ENCODE measurements at places on chromosomes 4 and X.

DNA sequence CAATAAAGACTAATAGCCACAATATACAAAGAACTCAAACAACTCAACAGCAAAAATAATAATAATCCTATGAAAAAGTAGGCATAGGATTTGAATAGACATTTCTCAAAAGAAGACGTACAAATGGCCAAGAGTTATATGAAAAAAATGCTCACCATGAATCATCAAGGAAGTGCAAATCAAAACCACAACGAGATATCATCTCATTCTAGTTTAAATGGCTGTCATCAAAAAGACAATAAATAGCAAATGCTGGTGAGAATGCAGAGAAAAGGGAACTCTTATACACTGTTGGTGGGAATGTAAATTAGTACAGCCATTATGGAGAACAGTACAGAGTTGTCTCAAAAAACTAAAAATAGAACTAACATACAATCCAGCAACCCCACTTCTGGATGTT, 18.8 kb downstream of the TLR6 start:
- no peak for DNase-seq

DNA sequence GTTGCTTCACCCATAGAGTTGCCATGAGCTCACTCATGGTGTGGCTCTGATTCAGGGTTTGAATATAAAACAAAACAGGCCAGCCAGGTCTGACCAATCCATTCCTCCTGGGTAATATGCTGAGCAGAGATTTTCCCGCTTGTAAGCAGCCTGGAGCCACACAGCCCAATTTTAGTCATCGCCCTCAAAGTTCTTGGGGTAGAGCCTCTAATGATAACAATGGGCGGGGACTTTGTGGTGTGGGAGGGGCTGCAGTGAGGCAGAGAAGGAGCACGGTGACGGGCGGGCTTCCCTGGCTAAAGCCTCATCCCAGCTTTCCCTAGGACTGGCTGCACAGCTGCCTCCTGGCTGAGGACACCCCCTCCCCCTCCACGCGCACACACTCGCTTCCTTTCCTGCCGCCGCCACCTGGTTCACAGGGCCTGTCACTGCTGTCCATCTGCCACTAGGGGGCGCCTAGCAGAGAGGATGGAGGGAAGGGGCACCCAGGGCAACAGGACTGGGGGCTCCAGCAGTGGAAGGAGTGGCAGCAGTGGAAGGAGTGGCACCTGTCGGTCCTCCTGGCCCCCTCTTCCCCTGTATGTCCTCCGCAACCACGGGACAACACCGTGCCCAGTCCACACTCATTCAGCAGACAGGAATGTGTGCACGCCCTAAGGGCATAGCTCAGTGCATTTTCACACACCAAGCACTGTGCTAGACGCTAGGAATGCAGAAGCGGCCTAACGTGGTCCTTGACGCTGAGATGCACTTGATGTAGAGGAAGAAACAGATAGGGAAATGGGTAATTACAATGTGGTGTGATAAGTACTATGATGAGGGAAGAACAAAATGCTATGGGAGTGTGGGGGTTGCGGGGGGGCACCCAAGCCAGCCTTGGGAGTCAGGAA, 26.8 kb downstream of the PRPS1 start:
- peak; percentile 71 for DNase-seq

DNA sequence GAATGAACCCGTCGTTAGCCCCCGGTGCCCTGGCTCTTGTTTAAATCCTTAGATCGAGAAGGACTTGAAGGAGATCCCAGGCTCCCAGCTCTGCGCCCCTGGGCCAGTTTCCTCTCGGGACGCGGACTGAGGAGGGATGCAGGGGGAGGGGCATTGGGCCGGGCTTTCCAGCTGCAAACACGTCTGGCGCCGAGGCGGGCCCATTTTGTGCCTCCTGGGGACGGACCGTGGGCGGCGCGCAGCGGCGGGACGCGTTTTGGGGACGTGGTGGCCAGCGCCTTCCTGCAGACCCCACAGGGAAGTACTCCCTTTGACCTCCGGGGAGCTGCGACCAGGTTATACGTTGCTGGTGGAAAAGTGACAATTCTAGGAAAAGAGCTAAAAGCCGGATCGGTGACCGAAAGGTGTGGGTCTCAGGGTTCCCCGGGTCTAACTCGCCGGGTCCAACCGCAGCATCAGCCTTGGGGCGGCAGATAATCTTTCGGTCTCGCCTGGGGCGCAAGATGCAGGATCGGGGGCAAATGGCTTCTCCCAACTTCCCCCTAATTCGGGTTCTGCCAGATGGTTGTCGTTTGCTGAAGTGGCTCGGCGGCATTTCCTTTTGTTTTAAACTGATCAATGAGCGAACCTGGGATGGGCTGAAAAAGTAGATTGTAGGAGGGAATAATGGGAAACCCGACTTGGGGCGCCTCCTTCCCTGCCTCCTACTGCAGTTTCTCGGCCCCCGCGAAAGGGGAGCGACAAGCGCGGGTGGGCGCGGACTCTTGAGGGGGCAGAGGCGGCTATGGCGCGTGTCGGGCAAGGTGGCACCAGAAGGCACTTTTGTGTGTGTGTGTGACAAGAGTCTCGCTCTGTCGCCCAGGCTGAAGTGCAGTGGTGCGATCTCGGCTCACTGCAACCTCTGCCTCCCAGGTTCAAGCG, 2.9 kb downstream of the PDGFRA start:
- DNase-seq: no peak

DNA sequence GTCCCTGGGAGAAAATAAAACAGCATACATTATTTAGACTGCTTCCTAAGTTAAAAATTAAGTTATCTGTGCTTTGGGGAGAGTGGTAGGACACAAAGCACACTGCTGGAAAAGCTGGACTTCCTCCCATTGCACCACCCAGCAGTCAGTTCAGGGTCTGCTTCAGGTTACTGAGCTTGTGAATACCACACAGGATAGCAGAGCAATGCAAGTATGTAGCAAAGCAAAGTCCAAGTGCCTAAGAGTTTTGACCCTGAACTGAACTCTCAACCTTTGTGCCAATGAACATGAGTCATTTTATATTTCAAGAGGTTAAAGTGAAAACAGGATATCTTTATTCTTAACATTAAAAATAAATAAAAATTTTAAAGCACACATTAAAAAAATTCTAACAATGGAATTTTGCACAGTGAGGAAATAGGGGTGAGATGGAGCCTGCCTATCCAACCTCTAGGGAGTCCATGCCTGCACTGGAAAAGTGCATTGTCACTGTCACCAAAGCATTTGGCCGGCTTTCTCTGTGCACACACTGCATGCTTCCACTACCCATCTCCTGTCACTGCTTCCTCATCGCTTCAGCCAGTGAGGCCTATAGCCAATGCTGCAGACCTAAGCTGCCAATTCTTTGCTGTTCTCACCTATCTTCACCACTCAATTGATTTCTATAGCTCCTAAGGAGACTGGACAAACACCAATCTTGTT, 50.9 kb downstream of the ABCG2 start:
- DNase-seq: no peak

GRCh38 chr4:89306486-89307177, 968 bp downstream of the GPRIN3 start:
- no peak for DNase-seq

GRCh38 chr4:154618708-154619315, 6.4 kb upstream of the FGG start:
- peak; percentile 3 for DNase-seq

GRCh38 chr4:162347156-162347841, 183.5 kb upstream of the FSTL5 start:
- no peak for DNase-seq

GRCh38 chr4:2276581-2277325, 14.8 kb upstream of the MXD4 start:
- no peak for DNase-seq

DNA sequence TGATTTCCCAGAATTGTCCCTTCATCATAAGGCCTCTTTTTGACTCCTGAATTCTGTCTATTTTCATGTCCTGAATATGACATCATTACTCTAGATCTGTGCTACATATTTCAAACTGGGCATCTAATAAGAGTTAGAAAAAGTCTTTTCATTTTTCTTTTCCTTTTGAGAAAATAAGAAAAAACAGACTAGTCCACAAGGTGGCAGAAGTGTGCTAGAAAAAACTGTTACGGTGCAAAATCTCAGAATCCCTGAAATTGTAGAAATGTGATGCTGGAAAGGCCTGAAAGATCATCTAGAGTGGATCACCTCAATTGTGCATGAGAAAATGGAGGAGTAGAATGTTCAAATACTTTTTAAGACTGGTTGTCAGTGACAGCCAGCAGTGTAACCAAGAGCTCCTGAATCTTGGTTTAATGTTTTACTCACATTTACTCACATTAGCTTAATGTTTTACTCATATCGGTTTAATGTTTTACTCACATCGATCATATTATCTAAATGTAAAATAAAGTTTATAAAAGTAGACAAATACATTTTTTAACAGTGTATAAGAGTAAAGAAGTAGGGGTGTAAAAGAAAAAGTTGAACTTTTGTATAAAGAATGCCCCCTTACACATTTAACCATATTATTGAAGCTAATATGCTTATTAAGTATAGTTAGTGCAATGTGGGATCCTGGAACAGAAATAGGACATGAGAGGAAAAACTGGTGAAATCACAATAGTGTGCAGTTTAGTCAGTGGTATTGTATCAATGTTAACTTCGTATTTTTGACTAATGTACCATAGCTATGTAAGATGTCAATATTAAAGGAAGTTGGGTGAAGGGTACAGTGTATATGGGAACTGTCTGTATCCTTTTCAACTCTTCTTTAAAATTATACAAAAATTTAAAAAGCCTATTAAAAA, 15.2 kb downstream of the ASB11 start:
- no peak for DNase-seq

Measured in T-helper 9 cell (primary cell).